ENCODE measurements at places on chromosomes 5 and 9.

- no peak for DNase-seq
Observed at GRCh38 chr5:148113243-148113642, 49.5 kb downstream of the SPINK5 start.

GRCh38 chr5:35685161-35685560 is 67.5 kb downstream of the SPEF2 start:
- DNase-seq: no peak

DNA sequence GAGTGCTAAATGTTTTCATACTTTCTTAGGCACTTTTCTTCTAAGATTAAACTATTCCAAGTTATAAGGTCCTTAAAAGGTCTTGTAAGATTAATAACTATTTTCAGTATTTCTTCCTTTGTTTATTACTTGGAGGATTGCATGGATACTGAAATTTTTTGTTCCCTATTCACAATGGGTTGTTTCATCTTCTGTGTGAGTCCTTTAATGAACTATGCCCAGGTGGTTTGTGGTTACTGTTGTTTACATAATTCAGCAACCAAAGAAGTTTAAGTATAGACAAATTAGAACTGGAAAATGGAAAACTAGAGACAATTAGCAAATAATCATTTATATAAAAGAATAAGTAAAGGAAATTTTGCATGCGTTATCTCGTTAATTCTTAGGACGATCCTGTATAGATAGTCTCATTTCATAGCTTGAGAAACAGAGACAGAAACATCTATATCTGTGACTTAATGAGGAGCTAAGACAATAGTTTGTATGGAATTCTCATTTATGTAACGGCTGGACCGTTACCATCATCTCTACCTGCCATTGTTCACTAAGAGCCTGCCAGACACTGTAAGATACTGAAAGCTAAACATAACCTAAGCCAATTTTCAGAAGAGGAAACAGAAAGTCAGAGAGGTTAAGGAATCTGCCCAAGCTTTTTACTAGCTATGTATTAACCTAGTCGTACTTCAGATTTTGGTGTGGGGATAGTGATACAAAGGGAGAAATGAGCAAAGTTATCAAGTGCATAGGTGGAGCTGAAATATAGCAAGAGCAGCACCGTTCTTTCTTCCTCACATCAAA is 148.2 kb downstream of the PAM start:
- DNase-seq: no peak

DNA sequence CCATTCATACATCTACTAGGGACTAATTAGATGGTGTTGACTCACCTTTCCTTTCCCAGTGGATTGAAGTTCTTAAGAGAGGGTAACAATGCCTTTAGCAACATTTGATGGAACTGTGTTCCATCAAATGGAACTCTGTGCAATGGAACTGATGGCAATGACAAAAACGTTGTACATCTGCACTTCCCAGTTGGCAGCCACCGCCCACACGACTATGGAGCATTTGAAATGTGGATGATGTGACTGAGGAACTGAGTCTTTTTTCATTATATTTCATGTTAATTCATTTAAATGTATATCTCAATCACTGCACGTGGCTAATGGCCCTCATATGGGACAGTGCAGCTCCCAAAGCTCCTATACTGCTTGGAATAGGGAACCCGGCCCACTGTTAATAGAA is 39.0 kb upstream of the ICE1 start:
- no peak for DNase-seq

GRCh38 chr9:88593537-88594185 is 58.7 kb downstream of the NXNL2 start:
- DNase-seq: peak; percentile 21

DNA sequence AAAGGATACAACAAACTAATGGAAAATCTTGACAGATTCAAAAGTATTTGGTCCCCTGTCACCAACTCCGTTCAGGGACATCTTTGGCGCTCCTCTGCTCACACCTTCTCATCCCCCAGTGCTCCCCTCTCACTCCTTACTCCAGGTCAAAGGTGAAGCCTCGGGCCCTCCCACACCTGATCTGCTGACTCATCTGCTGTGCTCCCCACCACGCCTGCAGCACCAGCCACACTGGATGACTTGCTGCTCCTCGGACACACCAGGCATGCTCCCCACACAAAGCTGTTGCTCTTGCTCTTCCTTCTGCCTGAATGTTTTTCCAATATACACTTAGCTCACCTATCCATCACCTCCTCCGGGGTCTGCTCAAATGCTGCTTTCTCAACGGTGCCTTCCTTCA is 123.4 kb downstream of the ESM1 start:
- no peak for DNase-seq

DNA sequence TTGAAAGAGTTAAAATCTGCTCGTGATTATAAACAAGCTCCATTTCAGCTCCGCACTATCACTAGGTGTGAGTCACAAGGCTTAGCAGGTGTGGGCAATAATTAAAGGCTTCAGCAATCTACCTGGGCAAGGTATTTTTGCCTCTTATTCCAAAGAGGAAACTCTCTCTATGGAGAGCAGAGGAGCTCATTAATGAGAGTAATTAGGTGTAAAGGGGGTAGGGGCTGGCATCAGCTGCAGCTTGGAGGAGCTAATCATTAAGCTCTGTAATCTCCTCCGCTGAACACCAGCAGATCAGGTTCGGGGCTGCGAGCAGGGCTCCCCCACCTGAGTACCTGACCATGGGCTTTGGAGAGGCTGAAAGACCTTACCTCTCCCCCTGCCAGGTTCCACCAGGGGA is 129.2 kb downstream of the CRB2 start:
- DNase-seq: no peak

DNA sequence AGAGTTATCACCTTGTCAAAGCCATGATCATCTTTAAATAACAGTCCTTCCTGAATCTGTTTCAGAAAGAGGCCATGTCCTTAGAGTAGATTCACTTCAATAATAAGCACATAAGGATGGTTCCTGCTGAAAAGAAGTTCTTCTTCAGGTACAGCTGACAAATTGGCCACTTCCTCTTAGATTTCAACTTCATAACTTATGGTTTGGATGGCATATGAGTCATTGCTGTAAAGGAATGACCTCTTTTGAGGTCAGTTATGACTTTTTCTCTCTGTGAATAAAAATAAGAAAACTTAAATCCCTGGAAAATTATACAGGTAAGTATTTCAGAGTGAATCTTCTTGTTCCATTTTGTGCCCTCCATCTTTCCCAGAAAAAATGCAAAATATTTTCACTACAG is 555.3 kb upstream of the ZNF462 start:
- no peak for DNase-seq

- no peak for DNase-seq
Observed at GRCh38 chr9:35619800-35620158, 1.6 kb upstream of the CD72 start.

- DNase-seq: no peak
Observed at GRCh38 chr9:77063645-77064285, 44.3 kb downstream of the FOXB2 start.

DNA sequence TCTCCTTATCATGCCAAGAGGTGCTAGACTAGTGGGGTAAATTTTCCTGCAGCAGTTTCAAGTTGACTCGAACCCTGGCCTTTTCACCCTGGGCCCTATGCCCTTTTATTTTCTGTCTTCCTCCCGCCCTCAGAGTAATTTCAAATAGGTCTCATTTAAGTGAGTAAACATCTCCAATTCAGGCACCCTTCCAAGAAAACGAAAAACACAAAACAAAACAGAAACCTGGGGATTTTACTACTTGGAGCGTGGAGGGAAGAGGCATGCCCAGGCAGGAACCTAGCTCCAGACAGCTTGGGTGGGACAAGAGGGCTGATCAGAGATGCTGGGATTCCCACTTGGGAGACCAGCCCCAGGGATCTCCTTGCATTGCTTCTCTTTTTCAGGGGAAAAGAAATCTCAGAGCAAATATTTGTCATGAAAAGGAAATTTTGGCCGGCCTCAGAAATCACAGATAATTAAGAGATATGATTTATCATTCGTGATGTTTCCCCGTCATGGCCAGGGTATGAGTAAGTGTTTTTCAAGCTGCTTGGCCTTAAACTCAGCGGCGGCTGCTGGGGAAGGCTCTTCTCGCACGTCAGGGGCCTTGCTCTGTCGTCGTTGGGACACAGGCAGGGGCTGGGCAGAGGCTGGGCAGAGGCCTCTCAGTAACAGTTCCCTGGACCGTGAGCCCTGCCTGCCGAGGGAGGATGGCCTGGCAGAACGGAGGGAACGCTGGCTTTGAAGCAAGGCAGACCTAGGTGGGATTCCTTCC is 248.6 kb upstream of the KLF4 start:
- DNase-seq: no peak

- no peak for DNase-seq
Observed at GRCh38 chr5:135253601-135254178, 145.3 kb downstream of the MACROH2A1 start.

DNA sequence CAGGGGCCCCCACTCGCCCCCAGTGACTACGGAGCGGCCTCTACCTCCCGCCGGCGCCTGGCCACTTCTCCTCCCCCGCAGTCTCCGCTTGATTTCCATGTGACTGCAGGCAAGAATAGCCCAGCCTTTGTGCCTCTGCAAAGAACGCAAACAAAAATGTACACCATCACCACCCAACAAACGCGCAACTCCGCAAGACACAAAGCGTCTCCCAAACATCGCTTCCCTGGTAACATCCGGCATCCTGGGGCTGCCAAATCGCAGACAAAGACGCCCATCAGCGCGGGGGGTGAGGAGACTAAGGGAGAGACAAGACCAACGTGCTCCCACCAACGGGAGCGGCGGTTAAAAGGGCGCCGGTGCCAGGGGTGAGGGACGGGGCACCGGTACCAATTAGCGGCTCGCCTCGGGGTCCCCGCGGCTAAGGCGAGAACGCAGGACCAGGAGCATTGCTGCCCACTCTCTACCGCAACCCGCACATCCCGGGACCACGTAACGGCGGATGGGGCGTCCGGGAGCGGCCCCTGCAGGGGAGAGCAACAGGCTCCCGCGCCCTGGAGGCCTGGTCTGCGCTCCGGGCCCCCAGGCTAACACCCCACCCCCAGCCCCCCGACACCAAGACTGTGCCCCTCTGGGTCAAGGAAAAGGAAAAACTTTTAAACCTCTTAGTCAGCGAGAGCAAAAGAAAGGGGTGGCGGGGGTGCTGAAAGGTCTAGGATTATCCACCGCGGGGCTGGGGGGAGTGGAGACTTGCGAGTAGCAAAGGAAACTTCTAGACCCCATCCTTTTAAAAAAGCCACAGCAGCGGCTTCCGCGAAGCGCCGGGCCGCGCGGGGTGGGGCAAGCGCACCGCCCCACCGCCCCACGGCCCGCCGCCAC is 885 bp downstream of the MPDZ start:
- DNase-seq: no peak

- no peak for DNase-seq
Observed at GRCh38 chr9:135769489-135770202, 67.7 kb downstream of the KCNT1 start.

- DNase-seq: no peak
Observed at GRCh38 chr9:35287987-35288632, 126.3 kb downstream of the UNC13B start.

DNA sequence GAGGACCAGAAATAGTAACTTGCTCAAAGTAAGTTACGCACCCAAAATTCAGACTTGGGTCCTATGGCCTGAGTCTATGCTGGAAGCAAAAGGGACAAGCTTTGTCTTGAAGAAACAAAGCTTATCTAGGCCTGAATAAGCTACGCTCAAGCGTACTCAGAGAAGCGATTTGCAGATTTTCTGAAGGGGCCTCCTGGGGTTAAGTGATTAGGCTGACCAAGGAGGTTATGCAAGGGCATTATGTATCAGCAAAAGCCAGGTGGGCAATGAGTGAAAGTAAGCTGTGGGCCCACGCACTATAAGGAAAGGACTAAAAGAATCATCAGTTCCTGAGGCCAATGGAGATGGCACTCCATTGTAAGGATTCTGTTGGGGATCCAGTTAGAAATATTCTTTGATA is 122.1 kb downstream of the SNX18 start:
- DNase-seq: no peak

DNA sequence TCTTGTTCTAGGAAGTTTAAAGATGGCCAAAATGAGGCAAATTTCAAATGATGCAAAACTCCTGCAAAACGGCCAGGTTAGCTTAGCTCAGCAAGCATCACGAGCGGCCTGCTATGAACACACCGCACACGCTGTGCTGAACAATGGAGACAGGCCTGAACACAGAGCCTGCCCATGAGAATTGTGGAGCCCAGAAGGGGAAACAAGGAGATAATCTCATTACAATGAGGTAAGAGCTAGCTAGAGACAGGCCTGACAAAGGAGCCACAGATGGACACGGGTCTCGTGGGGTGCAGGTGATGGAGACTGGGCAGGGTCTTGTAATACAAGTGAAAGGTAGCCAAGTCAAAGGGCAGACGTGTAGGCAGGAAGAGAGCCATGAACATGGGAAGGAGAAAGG is 50.2 kb downstream of the PSMB7 start:
- no peak for DNase-seq

DNA sequence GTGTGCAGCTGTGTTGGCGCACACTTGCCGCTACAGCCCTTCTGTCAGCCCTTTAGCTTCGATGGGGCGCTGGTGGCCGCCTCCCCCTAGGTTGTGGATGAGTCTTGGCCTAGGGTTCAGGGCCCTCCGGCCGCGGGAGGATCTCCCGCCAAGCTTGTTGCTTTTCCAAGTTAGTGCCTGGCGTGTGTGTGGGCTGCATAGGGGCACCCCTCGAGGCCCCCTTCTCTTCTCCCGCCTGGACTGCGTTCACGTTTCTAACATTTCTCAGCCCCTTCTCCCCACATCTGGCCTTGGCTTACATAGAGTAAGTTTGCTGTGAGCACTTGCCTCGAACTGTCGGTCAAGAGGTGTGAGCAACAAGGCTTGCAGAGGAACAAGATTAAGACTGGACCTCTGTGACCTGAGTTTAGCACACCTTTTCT is 413 bp upstream of the OXCT1 start:
- DNase-seq: no peak

DNA sequence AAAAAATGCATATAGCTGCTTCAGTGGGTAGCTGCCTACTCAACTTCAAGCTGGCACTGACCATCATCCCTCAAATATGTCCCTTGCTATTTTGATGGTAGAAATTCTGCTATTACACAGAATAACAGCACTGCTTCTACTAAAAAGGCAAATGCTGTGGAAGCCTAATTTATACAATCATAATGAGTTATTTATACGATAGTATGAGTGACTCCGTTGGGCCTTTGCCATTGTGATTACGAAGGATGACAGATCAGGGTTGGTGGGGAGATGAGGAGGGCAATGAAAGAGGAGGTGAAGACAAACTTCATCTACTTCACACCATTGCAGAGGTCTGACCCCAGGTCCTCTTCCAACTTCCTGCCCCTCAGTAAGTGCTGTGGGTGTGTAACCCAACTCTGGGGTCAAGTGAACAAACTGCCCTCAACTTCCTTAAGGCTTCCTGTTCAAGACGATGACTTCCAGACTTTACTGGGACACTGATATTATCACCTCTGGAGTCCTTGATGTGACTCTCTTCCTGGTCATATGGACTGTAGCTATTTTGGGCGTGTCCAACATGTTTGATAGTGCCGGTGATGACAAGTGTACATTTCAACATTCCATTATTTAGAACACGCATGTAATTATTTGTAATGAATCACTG is 74.1 kb upstream of the RPS23 start:
- DNase-seq: no peak

DNA sequence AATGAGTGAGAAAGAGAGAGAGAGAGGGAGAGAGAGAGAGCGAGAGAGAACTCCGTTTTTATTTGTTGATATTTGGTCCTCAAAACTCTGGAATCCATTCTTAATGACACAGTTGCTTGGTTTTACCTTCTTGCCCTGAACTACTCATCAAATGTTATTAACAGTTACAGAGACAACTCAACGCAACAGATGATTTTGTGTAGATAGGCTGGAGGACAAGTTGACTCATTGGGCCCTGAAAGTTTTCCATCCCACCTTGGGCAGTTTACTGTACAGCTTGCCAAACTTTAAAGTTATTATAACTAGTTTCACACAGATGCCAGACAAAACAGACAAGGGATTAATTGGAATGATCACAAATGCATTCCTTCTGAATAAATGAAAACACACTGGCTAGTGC is 339.9 kb downstream of the ARL15 start:
- no peak for DNase-seq

GRCh38 chr5:80237243-80237642 is 18.6 kb downstream of the SERINC5 start:
- no peak for DNase-seq

Data from activated CD4-positive, alpha-beta T cell treated with anti-CD3 and anti-CD28 coated beads, Interleukin-2, amount 50 U/mL, for 4 hours (primary cell).